Cortex of kidney (tissue), 1 donor: ENCODE measurements at places on chromosomes 4 and X.

DNA sequence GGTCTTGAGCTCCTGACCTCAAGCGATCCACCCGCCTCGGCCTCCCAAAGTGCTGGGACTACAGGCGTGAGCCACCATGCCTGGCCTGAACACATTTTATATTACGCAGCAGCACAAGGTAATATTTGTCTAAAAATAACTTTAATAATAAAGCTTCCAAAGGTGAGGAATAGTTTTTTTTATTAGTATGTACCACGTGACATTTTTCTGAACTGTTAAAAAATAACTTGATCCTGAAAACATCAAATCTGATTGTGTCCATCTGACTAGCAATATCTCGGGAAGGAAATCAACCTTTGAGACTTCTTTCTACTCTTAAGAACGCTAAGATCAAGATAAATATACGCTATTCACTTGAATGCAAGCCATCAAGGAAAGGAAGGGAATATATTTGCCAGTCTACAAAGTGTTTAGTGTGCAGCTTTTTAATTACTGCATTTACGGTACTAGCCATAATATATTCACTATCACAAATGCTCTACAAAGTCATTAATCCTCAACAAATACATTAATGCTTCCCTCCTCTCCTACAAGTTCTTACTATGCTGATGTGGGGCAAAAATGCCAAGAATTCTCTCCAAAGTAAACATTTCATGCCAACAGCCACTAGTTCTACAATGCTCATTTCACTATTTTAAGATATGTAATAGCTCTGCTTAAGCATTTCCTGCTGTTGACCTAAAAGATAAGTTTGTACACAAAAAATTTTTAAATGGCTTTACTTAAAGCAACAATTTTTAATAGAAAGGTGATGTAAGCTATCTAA is 143.6 kb downstream of the APBB2 start:
- DNase-seq = no peak

- no peak for DNase-seq
These were observed 6.7 kb downstream of the APOO start for GRCh38 chrX:23901060-23901459.

- DNase-seq = no peak
These were observed 11.6 kb downstream of the ARMCX5 start for GRCh38 chrX:102610905-102611304.

DNA sequence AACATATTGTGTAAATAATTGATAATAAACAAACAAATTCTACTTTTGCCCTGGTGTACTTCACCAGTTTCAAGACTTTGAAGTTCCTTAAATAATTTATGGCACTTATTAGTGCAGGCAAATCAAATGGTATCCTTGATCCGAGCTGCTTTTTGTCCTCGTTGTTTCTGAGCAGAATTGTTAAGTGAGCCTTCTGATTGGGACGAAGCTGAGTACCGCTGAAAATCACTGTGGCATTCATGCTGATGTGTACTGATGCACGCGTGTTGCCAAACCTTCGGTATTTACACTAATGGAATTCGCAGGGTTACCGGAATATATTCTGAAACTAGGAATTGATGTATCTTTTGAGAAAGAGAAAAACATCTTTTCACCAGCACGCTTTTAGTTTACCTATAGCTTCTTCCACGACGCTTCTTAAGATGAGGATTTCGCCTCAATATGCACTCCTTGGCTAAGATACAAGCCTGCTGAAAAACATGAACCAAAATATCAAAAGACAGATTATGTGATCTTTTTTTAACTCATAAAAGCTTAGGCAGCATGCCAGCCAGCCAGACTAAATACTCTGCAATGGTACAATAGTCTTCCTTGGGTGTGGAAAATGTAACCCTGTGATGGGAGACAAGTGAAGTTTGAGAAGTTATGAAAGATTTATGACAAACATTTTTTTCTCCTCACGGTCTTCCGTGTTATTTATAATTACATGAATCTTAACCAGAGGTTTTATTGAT is 48.9 kb upstream of the TENM3 start:
- no peak for DNase-seq

GRCh38 chr4:140236654-140237169 is 82.7 kb upstream of the MAML3 start:
- DNase-seq = no peak

DNA sequence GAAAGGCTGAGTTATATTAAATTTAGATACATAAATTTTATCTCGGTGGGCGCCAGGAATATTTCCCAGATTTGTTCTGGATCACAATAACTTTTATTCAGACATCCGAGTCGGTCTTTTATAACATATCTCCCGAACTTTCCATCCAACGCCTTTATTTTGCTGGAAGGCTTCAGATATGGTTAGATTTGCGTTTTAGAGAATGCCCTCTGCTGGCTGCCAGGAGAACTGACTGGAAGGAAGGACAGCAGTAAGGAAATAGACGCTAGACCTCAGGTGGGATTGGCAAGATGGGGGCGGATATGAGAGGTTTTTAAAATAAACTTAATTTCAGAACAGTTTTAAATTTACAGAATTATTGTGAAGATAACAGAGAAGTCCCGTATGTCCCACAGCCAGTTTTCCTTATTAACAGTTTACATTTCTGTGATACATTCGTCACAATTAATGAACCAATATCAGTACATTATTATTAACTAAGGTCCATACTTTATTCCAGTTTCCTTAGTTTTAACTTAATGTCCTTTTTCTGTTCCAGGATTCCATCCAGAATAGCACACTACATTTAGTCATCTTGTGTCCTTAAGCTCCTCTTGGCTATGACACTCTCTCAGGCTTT is 4.6 kb upstream of the KANTR start:
- no peak for DNase-seq

DNA sequence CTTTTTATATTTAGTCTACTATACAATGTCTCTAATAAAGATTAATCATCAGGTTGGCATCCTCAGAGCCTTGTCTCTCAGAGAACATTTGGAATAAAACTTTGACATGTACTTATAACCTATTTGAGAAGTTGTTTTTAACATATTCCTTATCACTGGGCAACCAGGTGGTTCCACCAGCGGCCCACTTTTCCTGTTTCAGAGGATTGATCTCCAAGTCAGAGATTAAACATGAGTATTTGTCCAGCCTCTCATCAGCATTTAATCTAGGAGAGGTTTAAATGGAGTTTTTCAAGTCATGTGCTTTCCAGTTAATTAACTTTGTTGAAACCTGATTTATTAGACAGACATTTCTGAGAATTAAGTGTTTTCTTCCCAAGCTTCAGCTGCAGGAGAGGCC is 345.5 kb downstream of the GRXCR1 start:
- no peak for DNase-seq
